ENCODE measurements at places on chromosomes 4 and X.

DNA sequence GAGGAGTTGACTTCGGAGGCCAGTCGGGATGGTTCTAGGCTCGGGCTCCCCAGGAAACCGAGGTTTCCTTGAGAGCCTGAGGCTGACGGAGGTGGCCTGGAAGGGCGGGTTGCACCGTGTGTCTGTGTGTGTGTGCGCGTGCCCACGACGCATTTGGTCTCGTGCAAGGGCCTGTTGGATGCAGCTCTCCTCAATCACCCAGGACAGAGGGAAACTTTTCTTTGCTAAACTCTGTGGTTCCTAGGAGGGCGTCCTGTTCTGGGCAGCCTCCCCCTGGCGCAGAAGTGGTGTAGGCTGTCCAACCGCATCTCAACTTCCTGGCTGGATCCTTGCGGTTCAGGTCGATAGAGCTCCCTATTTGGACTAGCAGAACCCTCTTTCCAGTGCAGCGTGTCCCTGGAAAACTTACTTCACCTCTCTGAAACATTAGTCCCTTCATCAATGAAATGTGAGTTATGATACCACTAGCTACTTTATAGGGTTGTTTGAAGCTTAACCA is 973 bp downstream of the STK32B start:
- DNase-seq = no peak

GRCh38 chr4:155941820-155942219 is 11.8 kb downstream of the CTSO start:
- DNase-seq = no peak

DNA sequence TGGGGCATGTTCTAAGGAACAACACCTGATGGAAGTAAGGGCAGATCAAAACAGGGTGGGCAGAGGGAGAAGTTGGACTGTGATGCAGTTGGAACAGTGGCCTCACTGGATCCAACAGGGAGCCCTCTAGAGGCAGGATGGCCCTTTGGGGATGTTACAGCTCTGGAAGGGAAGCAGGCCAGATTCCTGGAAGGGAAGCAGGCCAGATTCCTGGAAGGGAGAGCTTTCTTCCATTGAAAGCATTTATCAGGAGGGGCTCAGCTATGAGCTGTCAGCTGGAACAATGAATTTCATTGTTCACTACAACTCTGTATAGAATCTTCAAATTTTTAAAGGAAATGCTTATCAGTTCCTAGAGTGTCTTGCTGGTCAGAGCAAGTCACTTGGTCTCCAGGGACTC is 17.7 kb downstream of the IL15 start:
- no peak for DNase-seq

DNA sequence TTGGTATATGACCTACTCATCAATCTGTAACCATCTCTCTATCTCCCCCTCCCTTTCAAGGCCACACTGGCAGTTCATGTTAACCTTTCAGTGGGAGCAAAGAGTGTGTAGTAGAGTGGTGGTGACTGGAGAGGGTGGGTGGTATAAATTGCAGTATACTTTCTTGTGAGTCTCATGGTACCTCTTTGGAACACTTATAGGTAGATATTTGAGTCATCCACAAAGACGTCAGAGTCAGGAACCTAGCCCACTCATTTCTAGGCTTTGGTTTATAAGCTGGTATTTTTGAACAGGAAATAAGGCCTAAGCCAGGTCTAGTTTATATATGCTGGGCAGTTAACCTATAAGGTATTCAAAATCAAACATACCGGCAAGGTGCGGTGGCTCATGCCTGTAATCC is 36.3 kb downstream of the RLIM start:
- no peak for DNase-seq

- no peak for DNase-seq
These were observed 2614.2 kb downstream of the PCDH7 start for GRCh38 chr4:33334416-33334815.

DNA sequence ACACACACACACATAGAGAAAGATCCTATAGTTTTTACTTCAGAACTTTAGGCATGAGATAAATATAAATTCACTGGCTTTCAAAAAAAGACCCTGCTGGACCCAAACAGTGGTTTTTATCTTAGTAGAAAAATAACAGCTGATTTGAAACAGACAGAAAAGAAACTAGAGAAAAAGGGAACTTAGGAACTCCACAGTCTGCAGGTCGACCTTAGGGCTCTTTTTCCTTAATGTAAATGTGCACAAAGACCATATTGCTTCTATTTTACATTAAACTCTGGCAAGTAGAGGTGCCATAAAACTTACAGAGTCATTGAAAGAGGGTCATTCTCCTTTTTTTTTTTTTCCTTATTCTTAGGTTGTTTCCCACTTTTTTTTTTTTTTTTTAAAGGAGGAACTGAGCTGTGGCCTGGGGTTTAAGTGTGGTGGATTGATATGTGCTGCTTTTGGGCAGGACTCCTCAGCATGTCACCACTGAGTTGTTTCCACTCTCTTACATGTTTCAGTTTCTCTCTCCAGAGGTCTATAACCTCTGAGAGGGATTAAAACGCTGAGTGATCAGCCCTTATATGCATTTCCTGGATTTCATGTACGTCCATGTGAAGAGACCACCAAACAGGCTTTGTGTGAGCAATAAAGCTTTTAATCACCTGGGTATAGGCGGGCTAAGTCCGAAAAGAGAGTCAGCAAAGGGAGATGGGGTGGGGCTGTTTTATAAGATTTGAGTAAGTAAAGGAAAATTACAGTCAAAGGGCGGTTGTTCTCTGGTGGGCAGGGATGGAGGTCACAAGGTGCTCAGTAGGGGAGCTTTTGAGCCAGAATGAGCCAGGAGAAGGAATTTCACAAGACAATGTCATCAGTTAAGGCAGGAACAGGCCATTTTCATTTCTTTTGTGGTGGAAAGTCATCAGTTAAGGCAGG is 70.8 kb upstream of the PACRGL start:
- DNase-seq = no peak

- DNase-seq = no peak
These were observed 13.3 kb downstream of the PPARGC1A start for GRCh38 chr4:23876418-23877089.

GRCh38 chr4:137529432-137529831 is 2.9 kb downstream of the PCDH18 start:
- no peak for DNase-seq

GRCh38 chrX:45807572-45808425 is 607.1 kb upstream of the DIPK2B start:
- DNase-seq = no peak

GRCh38 chr4:177077095-177077971 is 232.3 kb upstream of the NEIL3 start:
- DNase-seq = no peak

DNA sequence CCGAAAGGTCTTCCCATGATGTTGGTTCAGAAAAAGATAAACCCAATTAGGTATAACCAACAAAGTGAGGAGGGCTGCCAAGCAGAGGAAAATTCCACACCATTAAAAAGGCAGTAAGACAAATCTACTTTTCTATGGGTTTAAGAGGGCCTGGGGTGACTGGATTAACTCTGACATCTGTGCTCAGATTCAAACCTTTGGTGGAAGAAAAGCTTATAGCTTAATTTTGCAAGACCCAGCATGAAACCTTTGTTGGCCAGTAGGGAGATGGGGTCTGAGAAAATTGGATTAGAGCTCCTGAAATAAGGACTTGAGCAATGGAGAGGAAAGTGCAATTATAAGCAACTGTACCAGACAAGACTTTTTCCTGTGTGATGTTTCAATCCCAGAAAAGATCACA is 104.2 kb downstream of the KDR start:
- DNase-seq = no peak

DNA sequence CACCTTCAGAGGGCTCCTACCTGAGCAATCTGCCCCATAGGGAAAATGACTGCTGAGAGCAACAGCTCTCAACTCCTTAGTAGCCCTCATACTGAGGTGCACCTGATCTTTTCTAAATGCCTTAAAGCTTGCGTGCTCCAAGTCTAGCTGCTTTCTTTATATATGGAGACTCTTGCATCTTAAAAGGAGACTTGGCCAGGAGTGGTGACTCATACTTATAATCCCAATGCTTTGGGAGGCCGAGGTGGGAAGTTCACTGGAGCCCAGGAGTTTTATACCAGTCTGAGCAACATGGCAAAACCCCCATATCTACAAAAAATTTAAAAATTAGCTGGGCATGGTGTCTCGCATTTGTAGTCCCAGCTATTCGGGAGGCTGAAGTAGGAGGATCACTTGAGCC is 78.1 kb upstream of the TRIM2 start:
- DNase-seq = no peak

- DNase-seq = no peak
These were observed 308.1 kb downstream of the PTTG2 start for GRCh38 chr4:38268108-38268820.

DNA sequence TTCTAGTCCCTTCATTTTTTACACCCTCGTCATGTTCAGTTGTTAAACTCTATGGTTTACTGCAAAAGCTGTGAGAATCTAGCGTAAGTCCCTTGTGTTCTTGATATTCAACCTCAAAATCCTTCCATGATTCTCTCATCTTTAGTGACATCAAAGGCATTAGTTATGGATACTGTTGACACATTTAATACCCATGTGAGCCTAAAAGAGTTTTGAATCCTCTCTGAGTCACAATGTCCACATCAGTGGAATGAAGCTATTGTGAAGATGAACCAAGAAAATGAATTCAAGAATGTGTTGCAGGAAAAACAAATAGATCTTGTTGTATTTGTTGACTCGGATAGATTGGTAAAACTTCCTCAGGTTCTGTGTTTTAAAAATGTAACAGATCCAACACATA is 394.7 kb upstream of the ATOH1 start:
- no peak for DNase-seq

DNA sequence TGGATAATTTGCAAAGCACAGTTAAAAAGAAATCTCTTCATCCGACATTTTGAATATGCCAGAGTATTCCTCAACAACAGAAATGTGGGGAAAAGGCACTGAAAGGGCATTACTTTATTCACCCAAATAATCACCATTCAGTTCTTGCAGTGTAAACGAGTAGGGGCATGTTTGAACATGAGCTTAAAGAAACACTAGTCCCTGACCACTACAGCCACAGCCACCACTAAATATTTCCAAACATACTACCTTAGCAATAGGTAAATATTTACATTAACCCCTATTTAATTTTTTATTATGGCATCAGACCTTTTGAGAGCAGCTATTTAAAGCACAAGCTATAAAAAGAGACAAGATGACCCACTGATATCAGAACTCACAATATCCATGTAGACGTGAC is 27.6 kb downstream of the MCF2 start:
- no peak for DNase-seq

DNA sequence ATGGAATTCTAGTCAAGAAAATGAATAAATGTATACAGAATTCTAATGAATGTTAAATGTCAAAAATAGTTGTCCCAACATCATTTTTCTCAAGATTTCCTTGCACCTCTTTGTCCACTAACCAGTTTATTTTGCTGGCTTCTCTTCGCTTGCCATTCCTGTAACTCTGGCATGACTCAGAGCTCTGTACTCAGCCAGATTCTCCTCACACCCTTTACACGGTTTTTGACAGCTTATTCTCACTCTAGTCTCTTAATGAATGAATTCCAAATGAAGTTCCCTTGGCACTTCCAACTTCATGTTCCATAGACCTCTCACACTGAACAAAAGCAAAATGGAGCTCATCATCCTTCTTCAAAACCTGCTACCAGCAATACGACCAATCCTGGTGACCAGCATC is 419.3 kb upstream of the SLIT2 start:
- no peak for DNase-seq

DNA sequence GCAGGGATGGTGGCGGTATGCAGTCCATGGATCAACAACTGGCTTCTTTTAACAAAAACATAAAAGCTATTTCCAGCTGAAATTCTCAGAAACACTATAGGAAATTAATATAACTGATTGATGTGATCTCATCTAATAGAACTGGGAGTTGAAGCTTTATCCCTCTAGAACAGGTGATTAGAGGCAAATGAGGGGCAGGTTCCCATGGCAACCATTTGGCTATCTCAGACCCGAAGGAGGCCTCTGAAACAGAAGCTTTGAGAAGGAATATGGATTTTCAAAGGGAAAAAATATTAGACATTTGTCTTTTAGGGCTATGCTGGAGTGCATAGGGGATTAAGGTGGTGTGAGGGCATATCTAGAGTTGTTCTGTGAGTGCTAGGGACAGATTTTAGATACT is 50.0 kb downstream of the IGSF1 start:
- DNase-seq = no peak

DNA sequence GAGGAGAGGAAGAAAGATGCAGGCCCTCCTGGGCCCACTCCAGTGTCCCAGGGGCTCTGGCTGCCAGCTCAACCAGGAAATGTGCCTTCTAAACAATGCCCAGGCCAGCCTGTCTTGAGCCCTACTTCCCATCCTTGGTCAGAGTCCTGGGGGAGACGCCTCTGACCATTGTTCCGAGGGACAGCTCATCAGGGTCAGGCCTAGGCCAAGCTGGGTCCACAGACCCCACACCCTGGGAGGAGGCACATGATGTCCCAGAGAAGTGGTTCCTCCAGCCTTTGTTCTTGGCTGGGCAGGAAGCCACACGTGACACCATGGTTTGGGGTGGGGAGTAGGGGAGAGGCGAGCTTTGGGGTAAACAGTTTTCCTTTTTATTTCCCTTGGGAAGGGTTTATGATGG is 102.5 kb downstream of the EFNB1 start:
- no peak for DNase-seq

DNA sequence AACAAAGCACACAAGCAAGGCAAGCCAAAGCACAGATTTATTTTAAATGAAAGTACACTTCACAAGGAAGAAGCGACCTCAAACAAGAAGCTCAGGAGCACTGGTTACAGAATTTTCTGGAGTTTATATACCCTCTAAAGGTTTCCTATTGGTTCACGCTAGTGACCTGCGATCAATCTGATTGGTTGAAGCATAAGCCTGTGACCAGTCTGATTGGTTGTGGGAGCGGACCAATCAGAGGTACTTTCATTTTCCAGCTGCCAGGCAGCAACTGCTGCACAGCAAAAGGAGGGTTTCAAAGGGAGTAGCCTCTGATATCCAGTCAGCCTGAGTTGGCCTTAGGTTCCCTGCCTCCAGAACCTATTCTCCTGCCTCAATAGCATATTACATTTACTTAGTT is 4.6 kb upstream of the AREG start:
- no peak for DNase-seq

DNA sequence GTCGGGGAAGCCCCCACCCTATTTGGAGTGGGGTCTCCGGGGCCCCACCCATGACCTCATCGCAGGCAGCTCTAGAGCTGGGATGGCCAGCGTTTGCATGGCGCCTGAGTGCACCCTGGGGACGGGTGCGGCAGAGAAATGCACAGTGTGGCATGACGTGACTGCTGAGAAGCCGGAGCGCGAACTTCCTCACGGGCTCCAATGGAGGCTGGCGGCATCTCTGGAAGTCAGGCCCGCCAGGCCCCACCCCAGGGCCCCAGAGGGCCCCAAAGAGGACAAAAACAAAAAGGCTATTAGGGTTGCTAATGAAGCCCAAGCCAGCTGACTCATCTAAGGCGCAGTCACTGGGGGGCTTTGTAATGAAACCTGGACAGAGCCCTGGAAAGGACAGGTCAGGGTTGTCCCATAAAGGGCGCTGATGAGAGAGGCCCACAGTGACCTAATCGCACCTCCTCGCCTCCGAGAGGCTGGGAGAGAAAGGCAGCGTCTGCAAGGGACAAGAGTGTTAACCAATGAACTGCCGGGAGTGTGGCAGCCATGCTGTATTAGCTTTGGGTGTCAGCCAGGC is 86.0 kb upstream of the C1QTNF7 start:
- DNase-seq = no peak
